ENCODE measurements at places on chromosomes 7 and 10. TPM values are rescaled to one million over a fixed set of nuclear protein-coding genes. Genes with fewer than 3 reads are reported as not detected.
A peak's percentile ranks its signal among the peaks of the same experiment; 100 is the strongest.

- no peak for DNase-seq
Observed at GRCh38 chr7:39527951-39528350, 38.3 kb upstream of the YAE1 start.

DNA sequence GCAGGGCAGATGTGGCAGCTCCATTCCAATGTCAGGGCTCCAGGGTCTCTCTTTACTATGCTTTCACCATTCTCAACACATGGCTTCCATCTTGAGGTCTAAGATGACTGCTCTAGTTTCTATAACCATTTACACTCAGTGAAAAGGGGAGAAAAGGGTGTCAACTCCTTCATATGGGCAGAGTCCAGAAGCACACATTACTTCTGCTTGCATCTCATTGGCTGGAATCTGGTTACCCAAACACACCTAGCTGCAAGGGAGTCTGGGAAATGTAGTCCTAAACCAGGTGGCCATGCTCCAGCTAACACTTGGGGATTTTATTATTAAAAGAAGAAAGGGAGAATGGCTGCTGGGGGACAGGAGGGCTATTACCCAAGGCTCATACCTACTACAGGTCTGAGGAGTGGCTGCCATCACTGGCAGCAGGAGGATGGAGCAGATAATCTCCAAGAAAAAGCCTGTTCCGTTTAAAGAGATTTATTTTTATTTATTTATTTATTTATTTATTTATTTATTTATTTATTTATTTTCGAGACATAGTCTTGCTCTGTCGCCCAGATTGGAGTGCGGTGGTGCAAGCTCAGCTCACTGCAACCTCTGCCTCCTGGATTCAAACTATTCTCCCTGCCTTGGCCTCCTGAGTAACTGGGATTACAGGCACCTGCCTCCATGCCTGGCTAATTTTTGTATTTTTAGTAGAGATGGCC, 29.1 kb upstream of the LBX1 start:
- peak; percentile 25 for DNase-seq

GRCh38 chr10:59331661-59332060, 30.7 kb downstream of the FAM13C start:
- DNase-seq: no peak

DNA sequence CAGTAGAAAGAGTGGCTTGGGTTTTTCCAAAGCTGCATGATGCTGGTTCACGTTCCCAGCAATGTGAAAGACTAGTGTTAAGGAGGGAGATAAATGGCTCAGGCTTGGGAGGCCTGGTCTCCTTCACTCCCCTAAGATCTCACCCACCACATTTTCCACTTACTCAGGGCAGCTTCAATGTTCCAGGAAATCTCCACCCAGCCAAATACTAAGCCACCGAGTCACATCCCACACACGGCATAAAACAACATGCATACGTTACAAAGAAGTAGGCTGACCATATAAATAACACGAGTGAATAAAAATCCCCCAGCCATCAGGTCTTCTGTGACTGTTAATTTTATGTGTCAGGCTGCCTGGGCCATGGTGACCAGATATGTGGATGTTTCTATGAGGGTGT, 303.5 kb downstream of the SFMBT2 start:
- DNase-seq: no peak

DNA sequence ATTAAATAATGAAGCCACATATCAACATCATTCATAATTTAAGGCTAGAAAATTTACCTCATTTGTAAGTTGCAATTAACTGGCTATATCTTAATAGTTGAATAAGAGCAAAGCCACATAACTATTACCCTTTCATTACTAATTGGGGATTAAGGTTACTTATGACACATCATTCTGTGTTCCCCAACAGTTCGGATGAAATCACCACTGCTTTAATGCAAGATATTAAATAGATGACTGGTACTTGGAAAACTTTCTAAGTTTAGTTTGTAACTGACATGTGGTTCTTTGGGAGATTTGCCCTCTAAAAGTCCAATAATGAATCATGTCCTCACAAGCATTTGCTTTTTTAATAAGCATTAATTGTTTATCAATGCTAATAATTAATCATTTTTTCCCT, 109.1 kb downstream of the MTERF1 start:
- no peak for DNase-seq

DNA sequence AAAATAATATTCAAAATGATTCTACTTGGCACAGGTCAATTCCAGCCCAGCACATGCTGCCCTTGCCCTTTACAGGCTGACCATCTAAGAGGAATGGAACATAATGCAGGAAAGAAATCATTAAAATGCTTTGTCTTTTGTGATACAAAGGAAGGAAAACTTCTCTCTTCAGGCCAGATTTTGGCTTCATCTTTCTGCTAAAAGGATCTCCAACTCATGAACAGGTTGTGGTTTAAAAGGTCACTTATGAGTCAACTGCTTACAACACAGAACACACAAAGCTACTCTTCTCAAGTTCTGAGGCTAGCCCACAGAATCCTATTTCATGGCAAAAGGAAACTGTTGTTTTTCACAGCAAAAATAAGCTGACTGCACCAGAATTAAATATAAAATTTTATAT, 197.1 kb downstream of the DOCK4 start:
- DNase-seq: peak; percentile 30

DNA sequence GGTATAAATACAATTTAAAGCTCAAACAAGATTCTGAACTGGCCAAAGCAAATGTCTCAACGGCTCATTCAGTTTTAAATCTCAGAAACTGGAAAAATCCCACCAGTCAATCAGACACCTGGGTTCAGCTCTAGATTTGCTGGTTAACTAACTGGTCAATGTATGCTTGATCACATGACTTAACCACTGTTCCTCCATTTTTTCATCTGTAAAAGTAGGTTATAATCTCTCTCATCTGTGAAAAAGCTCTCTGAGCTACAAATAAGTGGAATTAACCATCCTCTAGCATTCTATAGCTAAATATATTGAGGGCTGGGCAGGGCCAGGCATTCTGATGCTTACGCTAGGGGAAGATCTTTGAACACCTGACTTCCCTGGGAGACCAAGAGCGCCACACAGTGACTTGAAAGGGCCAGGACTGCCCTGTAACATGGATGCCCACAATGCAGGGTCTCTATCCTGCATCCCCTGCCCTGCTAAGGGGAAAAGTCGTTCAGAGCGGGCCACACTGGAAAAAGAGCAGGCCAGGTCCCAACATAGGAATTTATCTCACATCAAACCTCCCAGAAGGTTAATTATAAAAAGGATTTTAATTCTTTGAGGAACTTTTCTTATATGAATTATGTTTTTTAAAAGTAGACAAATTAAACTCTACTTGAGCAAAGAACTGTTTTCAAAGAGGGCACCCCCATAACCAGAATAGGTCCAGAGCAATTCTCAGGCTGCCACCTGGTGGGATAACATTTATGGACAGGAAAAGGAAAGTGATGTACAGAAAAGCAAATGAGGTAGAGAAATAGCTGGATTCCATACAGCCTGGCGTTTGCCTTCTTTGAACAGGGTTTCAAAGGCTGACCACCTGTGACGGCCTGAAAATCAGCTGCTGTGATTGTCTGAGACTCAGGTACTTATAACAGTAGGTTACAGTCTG, 1.8 kb downstream of the RP9 start:
- DNase-seq: peak; percentile 11

DNA sequence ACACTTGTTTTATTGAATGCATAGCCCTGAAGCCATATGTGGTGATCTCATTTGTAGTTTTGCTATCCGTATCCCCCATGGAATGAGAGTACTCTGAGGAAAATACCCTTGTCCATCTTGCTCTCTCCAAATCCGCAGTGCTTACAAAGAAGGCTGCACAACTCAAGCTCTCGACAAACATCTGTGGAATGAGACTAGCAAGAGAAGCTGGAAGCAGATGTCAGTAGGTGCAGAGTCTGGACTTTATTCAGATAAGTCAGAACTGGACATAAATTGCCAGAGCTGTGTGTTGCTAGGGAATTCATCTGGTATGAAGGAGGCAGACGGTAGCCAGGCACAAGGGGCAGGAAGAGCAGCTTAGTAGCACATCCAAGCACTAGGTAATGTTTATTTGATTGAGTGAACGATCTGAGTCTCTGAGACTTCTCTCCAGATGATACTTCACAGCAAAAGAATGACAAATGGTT, 1046.2 kb downstream of the XPNPEP1 start:
- DNase-seq: no peak

DNA sequence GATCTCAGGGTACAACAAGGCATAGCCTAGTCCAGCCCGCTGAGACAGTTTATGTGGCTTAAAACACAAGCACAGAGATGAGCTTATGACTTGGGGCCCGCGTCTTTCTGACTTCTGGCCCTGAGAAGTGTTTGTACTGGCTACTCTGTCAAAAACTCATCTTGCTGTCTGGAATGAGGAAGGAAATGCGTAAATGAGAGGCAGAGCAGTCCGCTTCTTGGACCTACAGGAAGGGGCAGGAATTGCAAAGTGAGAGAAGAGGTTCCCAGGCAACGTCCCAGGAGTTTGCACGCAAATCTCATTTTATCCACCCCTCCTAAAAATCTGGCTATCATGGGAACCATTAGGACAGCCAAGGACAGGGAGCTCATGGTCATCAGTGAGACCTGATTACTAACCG, 5.5 kb downstream of the ANXA11 start:
- DNase-seq: peak; percentile 88

- peak; percentile 2 for DNase-seq
Observed at GRCh38 chr7:31699050-31699449, 12.0 kb downstream of the PPP1R17 start.

DNA sequence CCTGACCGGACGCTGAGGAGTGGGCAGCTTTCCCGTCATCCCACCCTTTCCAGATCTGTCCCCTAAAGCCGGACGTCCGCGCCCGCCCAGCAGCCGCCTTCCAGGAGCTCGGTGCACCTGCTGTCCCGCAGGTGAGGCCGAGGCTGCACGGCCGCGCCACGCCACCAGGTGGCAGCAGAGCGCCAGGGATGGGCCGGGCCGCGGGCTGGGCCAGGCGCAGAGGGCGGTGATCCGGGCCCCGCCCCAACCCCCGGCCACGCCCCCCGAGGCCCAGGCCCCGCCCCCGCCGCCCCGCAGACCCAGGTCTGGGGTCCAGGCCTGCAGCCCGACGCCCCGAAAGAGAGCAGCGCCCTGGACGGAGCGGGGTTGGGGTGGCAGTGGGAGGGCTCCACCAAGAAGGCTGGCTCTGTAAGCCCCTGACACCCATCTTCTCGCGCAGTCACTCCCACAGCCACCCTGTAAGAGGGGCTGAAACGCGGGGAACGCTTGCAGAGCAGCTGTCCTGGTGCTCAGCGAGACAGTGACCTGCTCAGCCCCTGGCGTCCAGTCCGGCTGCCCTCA, 32.2 kb downstream of the FOXL3 start:
- DNase-seq: peak; percentile 27

DNA sequence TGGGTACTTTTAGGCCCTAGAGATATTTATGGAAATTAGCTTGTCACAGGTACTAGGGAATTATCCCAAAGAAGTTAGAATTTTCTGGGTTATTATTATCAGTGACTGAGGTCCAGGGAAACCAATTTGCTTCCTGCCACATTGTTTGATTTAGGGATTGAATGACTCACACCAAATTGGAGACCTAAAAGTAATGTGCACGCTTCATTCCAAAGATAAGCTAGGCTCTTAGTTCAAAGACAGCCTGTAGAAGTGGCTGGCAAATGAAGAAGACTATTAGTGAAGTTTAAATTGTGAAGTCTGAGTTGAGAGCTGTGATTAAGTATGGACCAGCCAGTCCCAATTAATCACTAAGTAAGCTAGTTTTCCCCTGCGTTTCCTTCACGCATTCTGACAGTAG, 188.1 kb upstream of the MYO3A start:
- DNase-seq: no peak

DNA sequence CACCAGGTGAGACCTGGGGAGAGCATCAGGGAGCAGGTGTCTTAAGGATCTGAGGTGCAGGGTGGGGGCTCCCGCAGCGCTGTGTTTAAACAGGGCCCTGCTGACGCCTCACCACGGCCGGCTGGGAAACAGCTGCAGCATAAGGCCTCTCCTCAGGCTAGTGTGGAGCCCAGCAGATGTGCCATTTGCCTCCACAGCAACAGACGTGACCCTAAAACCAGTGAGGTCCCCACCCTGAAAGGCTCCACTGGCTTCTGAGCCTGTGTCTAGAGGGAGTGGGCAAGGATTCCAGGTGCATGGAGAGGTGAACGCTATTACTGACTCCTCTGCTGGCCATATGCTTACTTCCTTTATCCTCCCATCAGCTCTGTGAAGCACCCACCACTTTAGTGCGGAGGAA, 47.8 kb downstream of the SYPL1 start:
- DNase-seq: no peak

GRCh38 chr10:103582331-103583123, 89.0 kb downstream of the NEURL1 start:
- no peak for DNase-seq

PDE6C gene
- not detected for polyA plus RNA-seq

ZNF425 gene
- 0.15 TPM for polyA plus RNA-seq

ARMC10 gene
- polyA plus RNA-seq: 60.1 TPM

RHOBTB1 gene
- 0.41 TPM for polyA plus RNA-seq

CYP3A4 gene
- polyA plus RNA-seq: not detected

VAX1 gene
- not detected for polyA plus RNA-seq

CYP26C1 gene
- polyA plus RNA-seq: not detected

DPY19L1 gene
- 5.2 TPM for polyA plus RNA-seq

CHRM2 gene
- not detected for polyA plus RNA-seq

TMEM178B gene
- not detected for polyA plus RNA-seq
